GM04503 (cell line): ENCODE measurements at places on chromosomes 16 and 17.

- peak; percentile 4 for DNase-seq
These were observed 22.4 kb downstream of the CDRT15 start for GRCh38 chr17:14214271-14214670.

- no peak for DNase-seq
These were observed 430 bp downstream of the TSEN54 start for GRCh38 chr17:75516619-75517296.

GRCh38 chr16:31477220-31478216 lies 5.4 kb upstream of the SLC5A2 start:
- DNase-seq: no peak

- no peak for DNase-seq
These were observed 64.2 kb downstream of the FTO start for GRCh38 chr16:53768167-53768566.

- DNase-seq: no peak
These were observed 19.8 kb downstream of the EARS2 start for GRCh38 chr16:23537390-23537789.

DNA sequence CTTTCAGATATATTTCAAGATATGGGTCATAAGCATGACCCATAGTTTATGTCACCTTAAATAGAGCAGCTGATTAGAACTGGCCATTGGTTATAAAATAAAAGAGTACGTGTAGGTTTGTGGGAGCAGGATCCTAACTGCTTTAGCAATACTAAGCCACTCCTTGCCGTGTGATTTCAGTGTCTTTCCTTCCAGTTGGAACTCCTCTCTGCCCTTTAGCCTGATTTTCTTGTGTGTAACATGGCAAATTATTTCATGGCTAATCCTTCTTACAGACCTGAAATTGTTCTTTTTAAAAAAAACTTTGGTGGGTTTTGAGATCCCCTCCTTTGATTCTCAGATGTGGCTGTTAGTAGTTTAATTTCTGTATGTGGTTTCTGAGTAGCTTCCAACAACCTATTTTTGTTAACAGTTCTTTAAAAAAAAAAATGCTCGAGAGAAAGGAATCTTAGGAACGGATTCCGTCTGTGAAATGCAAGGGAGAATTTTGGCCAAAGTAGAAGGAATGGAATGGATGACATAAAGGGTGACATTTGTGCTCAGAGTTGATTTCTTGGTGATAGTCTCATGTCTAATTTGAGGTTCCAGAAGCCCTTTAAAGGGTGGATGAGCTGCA lies 39.9 kb downstream of the DHRS7B start:
- peak; percentile 85 for DNase-seq

DNA sequence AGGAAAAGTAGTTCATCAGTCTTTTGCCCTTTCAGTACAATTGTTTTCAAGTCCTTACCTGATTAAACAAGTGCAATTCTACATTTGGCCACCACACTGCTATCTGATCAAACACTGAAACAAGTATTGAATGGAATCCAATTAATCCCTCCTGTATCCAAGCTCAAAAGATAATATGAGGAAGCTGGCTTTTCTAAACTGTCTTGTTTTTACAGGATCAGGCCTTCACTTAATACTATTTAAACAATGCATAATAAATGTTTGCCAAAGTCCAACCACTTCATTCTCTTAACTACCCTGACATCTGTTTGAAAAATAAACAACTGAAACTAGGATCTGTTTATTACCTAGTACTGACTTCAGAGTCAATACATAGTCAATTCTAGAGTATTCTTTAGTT lies 131.6 kb downstream of the MRTFB start:
- no peak for DNase-seq

GRCh38 chr17:79988185-79988971 lies 47.3 kb downstream of the TBC1D16 start:
- DNase-seq: peak; percentile 55

GRCh38 chr17:1179818-1180742 lies at the start of gene ABR:
Gene ABR (minus strand): TSS chr17:1179981. CDS start chr17:1179727, 254 bp downstream.
- DNase-seq: no peak

DNA sequence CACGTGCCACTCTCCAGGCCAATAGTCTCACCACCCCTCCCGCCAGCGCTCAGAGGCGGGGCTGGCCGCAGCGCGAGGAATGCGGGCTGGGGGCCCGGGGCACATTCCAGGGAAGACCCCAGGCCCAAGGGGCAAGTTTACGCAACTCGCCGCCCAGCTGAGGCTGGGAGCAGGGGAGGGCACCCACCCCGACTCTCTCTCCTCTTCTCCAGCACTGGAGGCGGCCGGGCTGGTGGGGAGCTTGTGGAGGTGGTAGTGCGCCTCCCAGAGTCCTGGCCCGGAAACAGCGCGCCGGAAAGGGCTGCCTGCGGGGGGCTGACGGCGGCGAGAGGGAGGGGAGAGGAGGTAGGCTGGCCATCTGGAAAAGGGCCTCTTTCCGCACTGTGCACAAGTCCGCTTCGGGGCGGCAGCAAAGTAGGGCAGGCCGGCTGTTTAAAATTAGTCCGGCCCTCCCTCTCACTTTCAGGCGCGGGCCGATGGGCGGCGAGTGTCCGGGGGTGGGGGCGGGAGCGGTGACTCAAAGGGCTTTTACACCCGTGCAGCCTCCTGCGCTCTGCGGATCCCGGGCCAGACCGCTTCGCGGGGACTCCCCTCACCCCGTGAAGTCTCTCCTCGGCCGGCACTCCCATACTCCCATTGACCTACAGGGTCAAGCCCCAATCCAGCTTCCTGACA lies 1.1 kb downstream of the FHOD1 start:
- DNase-seq: no peak

DNA sequence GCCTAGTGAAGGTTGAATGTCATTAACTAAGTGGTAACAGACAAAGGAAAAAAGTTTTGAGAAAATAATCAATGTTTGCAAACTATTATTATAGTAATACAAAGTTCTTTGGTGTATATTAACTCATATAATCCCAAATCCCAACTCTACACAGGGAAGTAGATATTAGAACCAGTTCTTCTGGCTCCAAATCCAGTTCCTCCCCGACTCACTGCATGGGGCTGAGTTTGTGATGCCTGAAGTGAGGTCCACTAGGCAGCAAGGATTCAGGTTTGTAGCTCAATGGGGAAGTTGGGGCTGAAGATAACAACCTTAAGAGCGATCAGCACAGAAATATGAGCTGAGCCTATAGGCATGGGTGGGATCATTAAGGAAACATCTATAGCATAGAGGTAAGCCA lies 5.6 kb upstream of the SYNRG start:
- no peak for DNase-seq

GRCh38 chr17:45223539-45224528 lies 2.1 kb downstream of the FMNL1 start:
- DNase-seq: no peak

- no peak for DNase-seq
These were observed 114.5 kb upstream of the CHMP6 start for GRCh38 chr17:80876950-80877728.

DNA sequence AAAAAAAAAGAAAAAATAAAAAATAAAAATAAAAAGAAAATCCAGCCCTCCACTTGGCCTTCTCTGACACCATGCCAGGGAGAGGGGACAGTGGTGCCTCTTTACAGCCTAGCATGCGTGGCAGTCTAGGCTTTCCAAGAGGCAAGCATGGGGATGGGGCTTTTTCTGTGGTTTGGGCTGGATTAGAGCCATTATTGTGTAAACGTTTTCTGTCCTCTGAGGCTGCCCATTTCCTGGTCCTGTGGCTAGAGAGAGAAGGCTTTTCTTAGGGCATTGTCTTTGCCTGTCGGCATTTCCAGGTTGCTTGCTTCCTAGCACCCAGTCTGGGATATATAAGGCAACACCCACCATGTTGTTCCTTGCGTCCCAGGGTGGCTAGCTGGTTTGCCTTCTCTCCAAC lies 2.7 kb upstream of the DHRS7B start:
- no peak for DNase-seq

- no peak for DNase-seq
These were observed 138.2 kb upstream of the ERCC4 start for GRCh38 chr16:13781575-13782338.

- DNase-seq: no peak
These were observed 18.5 kb upstream of the SPDYE4 start for GRCh38 chr17:8776881-8777280.

DNA sequence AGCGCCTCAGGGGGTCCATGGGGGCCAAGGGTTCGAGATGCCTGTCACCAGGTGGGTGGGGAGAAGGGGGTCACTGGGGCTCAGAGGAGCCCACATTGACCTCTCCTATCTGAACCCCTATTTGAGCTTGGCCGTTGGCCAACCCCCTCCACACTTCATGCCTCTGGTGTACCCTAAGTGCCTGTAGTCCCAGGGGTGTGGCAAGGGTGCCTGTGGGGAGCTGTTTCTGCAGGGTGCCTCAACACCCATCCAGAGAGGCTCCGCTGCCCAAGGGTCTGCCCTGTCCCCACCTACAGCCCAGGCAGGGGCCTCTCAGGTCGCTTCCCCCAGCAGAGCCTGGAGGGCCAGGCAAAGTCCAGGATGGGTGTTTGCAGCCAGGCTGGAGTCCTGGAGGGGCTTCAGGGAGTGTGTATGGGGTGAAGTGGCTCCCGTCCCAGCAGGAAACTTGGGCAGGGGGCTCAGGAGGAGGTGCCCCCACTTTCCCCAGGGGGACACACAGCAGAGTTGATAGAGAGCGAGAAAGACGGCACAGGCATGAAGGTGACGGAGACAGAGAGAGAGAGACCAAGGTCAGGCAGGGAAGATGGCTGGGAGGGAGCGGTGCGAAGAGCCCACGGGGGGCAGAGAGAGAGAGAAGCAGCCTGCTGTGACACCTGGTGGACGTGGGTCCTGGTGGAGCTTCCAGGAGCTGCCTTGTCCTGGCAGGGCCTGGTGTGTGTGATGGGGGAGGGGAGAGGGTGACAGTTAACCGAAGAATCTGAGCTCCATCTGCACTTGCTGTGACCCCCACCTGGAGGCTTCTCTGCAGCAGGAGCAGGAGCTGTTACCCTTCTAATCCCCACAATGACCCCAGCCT lies at the start of gene SEPTIN12:
Gene SEPTIN12 (minus strand): TSS at position 719 of the 856 bp plus-strand sequence. CDS start 700 bp downstream, at position 19.
- DNase-seq: no peak

- no peak for DNase-seq
These were observed 9.2 kb upstream of the ABR start for GRCh38 chr17:1188812-1189504.

DNA sequence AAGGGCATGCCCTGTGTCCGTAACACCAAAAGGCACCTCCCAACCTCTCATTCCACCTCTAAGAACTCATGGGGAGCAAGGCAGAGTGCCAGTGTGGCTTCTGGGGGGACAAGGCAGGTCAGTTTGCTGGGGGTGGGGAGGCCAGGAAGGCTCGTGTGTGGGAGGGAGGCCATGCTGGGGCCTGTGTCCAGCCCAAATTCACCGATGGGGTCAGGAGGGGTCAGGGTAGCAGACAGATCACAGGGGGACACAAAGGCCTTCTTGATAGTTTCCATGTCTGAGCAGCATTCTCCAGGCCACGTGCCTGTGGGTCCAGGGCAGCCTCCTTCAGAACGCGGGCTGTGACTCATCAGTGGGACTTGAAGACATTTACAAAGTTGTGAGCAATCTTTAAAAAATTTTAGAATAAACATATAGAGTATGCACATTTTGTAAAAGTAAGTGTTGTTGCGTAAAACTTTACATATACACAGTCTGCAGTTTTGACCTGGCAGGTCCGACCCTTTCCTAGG lies 20.9 kb downstream of the SPACA3 start:
- DNase-seq: peak; percentile 36

GRCh38 chr17:57091186-57091618 lies 6.2 kb downstream of the AKAP1 start:
- no peak for DNase-seq

GRCh38 chr16:65909310-65910050 lies 457.0 kb upstream of the CDH5 start:
- no peak for DNase-seq

DNA sequence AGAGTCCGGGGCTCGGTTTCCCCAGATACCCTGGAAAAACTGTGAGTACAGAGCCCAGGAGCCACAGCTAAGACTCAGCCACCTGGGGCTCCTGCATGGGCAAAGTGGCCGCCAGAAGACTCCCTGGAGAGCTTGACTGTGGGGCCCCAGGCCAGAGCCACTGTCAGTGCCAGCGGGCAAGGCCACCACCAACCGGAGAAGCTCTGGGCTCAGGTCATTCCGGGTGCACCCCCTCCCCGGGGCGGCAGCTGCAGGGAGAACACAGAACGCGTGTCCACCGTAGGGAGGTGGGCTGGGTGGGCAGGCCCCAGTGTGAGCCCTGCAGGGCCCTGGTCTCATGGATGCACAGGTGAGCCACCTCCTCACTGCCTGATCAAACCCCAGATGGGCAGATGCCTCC lies 22.3 kb upstream of the RBFOX3 start:
- no peak for DNase-seq

- no peak for DNase-seq
These were observed 2.6 kb upstream of the GCGR start for GRCh38 chr17:81801327-81801726.

DNA sequence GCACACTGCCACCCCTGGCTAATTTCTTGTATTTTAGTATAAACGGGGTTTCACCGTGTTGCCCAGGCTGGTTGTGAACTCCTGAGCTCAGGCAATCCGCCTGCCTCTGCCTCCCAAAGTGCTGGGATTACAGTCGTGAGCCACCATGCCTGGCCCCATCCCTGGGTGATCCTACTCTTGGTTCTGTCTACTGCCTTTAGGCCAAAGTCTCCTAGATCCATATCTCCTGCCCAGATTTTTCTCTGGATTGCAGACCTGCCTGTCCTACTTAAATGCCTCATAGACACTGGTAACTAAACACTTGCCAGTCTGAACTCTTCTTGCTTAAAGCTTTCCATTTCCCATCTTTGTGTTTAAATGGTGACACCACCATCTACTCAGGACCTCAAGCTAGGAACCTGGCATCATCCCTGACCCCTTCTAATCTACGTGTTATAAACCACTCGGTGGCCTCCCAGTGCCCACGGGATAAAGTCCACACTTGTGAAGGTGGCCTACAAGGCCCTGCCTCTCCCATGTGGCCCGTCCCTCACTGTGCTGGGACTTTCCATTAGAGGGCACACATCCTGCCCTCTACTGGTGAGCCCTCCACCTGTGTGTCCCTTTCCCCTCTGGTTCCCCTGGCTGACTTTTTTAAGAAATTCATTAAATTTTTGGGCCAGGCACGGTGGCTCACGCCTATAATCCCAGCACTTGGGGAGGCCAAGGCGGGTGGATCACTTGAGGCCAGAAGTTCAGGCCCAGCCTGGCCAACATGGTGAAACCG lies 51.1 kb downstream of the USP43 start:
- DNase-seq: no peak

DNA sequence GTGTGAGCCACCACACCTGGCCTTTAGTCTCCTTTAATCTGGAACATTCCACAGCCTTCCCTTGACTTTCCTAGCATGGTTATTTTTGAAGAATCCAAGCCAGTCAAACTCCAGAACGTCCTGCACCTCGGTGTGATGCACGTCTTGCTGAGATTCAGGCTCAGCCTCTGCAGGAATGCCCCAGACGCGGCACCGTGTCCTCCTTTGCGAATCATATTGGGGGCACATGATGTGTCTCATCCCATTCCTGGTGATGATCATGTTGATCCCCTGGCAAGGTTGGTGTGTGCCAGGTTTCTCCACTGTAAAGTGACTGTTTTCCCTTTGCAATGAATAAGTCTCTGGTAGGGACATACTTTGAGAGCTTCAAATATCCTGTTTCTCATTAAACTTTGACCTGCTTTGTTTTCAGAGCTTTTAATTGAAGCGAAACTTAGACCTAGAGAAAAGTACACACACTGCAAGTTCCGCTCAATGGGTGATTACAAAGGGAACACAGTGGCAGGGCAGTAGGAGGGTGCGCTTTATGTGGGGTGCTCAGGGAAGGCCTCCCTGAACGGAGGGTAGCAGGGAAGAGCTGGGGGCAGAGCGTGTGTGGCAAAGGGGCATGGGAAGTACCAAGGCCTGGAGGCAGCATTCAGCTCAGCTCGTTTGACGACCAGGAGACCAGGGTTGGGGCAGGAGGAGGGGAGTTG lies 9.6 kb upstream of the ATP2C2 start:
- DNase-seq: no peak
